HTR-8/SVneo (cell line): ENCODE measurements at places on chromosomes 4 and X.

DNA sequence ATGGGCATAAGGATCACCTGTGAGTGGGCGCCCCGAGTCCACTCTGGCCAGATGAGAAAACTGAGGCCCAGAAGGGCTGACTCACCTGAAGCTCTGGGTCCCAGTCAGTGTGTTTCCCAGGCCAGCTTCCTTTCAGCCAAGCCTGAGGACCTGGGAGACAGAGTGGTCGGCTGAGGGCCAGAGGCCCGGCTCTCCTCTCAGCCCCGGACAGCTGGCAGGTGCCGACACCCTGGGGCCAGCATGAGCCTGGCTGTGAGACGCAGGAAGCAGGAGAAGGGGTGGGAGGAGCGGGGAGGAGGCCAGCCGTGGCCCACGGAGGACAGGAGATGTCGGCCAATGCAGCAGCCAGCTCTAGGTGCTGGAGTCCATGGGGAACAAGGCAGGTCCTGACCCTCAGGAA, 28.9 kb downstream of the ATP2B3 start:
- no peak for DNase-seq

DNA sequence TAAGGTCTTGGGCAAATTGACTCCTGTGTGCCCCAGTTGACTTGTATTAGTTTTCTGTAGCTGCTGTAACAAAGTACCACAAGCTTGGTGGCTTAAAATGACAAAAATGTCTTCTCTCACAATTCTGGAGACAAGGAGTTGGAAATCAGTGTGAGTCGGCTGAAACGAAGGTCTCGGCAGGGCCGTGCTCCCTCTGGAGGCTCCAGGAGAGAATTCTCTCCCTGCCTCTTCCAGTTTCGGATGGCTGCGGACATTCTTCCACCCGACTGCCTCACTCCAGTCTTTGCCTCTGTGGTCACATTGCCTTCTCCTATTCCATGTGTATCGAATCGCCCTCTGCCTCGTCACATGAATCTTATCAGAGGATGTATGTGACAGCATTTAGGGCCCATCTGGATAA, 66.0 kb upstream of the PHOX2B start:
- DNase-seq, result no peak

DNA sequence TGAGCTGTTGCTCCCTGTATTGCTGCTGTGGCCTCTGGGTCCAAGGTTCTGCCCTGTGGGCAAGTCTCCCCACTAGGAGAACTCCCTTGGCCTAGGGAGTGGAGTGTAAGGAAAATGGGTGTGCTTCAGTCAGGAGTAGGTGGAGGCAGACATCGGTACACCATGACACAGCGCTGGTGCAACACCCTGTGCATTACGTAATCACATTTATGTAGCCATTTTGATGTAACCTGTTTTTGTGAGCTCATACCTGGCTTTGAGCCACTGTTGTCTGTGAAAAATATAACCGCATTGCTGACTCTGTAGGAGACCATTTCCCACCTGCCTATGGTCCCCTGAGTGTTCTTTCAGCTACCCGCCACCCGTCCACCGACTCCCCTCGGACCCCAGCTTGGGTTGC, 700.5 kb upstream of the AGA start:
- no peak for DNase-seq

DNA sequence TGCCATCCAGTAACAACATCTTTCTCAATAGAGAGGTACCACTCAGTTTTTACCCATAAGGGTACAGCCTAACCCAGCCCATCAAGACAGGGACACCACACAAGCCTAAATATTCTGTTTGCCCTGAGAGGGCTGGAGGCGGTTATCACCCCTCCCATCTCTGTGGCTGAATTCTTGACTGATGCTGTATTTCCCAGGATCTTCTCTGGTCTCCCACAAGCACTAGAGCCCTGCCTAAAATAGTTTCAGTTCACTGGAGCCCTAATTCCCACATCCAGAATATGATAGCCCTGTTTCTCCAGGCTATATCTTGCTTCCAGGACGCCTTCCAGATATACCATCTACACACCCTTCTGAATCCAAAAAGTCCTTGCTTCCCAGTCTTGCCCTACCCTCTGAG, 91.6 kb upstream of the NMU start:
- no peak for DNase-seq

DNA sequence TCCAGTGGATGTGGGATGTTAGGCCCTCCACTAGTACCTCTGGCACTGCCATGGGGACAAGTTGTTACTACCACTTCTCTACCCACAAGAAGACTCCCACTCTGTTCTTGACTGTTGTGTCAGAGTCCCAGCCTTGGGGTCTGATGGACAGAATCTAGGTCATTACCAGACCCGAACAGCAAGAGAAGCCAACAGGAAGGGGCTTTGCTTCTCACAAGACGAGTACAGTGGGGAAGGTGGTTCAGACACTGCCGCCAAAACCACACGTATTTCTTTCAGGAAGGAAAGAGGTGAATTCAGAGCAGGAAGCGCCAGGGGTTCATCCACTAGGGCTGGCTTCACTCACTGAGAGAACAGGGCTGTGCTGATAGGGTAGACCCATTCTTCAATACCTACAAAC, 161.3 kb upstream of the KIT start:
- DNase-seq, result no peak
